ENCODE measurements at places on chromosomes 1 and 21.
A peak's percentile ranks its signal among the peaks of the same experiment; 100 is the strongest.

- DNase-seq, result peak; percentile 22
These were observed 308.1 kb downstream of the ADGRL2 start for GRCh38 chr1:82108843-82109242.

GRCh38 chr1:116854716-116855115 is 55.0 kb upstream of the PTGFRN start:
- DNase-seq, result no peak

DNA sequence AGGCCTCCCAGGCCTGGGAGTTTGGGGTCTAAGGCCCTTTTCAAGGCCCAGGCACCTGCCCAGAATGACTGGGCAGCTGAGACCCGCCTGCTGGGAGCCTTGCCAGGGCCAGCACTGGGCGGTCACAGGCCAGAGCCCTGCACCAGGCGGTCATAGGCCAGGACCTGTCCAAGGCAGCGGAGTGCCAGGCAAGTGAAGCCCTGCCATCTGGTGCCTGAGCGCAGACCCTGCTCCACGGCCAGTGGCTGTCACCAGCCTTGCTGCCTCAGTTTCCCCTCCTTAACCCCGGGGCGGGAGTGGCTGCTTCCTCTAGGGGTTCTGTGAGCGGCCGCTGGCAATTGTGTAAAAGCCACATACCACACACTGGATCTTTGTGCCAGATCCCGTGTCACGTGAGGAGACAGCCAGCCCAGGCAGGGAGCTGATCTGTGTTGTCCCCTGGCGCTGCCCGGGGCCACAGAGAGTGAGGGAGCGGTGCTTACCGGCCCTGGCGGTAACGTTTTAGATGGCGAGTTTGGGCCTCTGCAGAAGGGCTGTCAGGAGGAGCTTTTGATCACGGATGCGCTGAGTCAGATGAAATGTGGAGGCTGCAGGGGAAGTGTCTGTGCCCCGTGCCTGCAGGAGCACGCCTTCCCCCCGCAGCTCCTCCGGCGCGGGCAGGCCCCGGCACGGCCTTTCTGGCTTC is 4.6 kb downstream of the COL18A1 start:
- DNase-seq, result no peak

GRCh38 chr1:237681210-237681609 is 209.5 kb downstream of the ZP4 start:
- DNase-seq, result no peak

GRCh38 chr1:160420881-160421842 is 20.8 kb downstream of the VANGL2 start:
- DNase-seq, result peak; percentile 7

- DNase-seq, result peak; percentile 68
These were observed 556.8 kb downstream of the PTPRU start for GRCh38 chr1:29793101-29793546.

- peak; percentile 21 for DNase-seq
These were observed 437.7 kb upstream of the OLFM3 start for GRCh38 chr1:102434421-102434820.

GRCh38 chr21:42330380-42331371 is 15.5 kb upstream of the TFF3 start:
- DNase-seq, result peak; percentile 53
